ENCODE measurements at places on chromosomes 3 and 15. TPM values are rescaled to one million over a fixed set of nuclear protein-coding genes. Genes with fewer than 3 reads are reported as not detected.

- no peak overlapping the region for H3K4me3 ChIP-seq
- H3K27ac ChIP-seq, result no peak overlapping the region
- DNase-seq, result no peak
- H3K36me3 ChIP-seq, result no peaks in the 10 kb centered on the region
- no peaks in the 10 kb centered on the region for H3K27me3 ChIP-seq
These were observed 61.8 kb downstream of the SCN5A start for GRCh38 chr3:38587548-38588131.

Gene SLC6A20
- 0.88 TPM for polyA plus RNA-seq

DNA sequence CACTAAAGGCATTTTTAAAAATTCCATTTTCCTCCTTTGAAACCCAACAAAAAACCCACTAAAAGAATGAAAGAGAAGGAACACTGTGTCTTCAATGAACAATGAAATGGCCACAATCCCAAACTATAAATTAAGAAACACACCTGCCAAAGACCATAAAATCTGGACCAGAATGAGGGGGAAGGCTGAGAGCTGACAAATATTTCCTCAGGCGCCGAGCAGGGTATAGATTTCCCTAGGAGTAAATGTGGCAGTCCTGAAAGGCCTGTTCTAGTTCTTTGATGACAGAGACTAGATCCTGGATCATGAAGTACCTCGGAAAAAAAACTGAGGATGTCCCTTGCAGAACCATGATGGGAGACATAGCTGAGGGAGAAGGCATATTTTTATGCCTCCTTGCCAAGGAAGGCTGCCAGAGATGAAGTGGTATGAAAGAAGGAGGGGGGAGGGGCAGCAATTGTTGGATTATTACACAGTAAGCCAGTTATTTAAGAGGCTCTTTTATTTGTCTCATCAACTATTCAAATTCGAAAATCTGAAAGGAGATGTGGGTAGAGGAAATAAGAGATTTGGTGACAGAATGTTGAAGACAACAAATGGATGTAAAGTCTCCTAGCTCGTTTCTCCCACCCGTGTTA is 275.3 kb upstream of the GOLGA6L4 start:
- H3K36me3 ChIP-seq, result no peaks in the 10 kb centered on the region
- no peak for DNase-seq
- peaks cover under 1% of the 10 kb centered on the region for H3K4me1 ChIP-seq
- H3K4me3 ChIP-seq, result no peak overlapping the region

DNA sequence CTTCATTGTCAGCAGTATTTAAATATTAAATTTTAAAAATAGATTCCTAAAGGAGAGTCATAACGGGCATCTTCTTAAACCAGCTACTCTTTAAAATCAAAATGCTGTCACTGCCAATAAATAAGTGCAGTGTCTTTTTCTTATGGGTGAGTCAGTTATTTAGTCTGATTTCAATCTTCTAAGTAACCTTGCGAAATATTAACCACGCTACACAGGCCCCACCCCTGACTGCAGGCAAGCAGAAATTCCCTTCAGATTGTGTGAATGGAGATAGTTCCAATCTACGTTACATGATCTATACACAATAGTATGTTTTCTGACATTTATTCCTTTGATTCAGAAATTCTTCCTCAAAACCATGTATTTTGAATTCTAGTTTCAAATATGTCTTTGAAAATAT is 141.5 kb downstream of the GADL1 start:
- peak; percentile 18 for DNase-seq
- H3K4me3 ChIP-seq, result no peak overlapping the region
- H3K4me1 ChIP-seq, result no peaks in the 10 kb centered on the region
- no peak overlapping the region for H3K27ac ChIP-seq
- H3K27me3 ChIP-seq, result no peaks in the 10 kb centered on the region
- H3K36me3 ChIP-seq, result no peaks in the 10 kb centered on the region

GRCh38 chr15:99369196-99369595 is 117.9 kb downstream of the LRRC28 start:
- H3K27ac ChIP-seq, result no peak overlapping the region
- H3K4me3 ChIP-seq, result no peak overlapping the region
- H3K4me1 ChIP-seq, result peaks cover 3% of the 10 kb centered on the region

Gene EFCC1
- polyA plus RNA-seq, result 10.0 TPM

- H3K27ac ChIP-seq, result peak overlapping the region; percentile 25
- H3K36me3 ChIP-seq, result no peaks in the 10 kb centered on the region
- H3K4me1 ChIP-seq, result peaks cover 14% of the 10 kb centered on the region
- no peak for DNase-seq
These were observed 63.3 kb upstream of the TLE3 start for GRCh38 chr15:70160803-70161565.

Gene LNP1
- polyA plus RNA-seq, result 1.1 TPM

- no peaks in the 10 kb centered on the region for H3K27me3 ChIP-seq
- no peak overlapping the region for H3K27ac ChIP-seq
- H3K4me1 ChIP-seq, result no peaks in the 10 kb centered on the region
- no peak overlapping the region for H3K4me3 ChIP-seq
- DNase-seq, result peak; percentile 70
These were observed 219.0 kb downstream of the ITPR1 start for GRCh38 chr3:4712109-4712508.

Gene RNF13
- 117 TPM for polyA plus RNA-seq

GRCh38 chr3:106276755-106277612 is 408.2 kb upstream of the CBLB start:
- H3K36me3 ChIP-seq, result no peaks in the 10 kb centered on the region
- H3K27me3 ChIP-seq, result no peaks in the 10 kb centered on the region
- H3K4me1 ChIP-seq, result no peaks in the 10 kb centered on the region
- H3K4me3 ChIP-seq, result no peak overlapping the region

DNA sequence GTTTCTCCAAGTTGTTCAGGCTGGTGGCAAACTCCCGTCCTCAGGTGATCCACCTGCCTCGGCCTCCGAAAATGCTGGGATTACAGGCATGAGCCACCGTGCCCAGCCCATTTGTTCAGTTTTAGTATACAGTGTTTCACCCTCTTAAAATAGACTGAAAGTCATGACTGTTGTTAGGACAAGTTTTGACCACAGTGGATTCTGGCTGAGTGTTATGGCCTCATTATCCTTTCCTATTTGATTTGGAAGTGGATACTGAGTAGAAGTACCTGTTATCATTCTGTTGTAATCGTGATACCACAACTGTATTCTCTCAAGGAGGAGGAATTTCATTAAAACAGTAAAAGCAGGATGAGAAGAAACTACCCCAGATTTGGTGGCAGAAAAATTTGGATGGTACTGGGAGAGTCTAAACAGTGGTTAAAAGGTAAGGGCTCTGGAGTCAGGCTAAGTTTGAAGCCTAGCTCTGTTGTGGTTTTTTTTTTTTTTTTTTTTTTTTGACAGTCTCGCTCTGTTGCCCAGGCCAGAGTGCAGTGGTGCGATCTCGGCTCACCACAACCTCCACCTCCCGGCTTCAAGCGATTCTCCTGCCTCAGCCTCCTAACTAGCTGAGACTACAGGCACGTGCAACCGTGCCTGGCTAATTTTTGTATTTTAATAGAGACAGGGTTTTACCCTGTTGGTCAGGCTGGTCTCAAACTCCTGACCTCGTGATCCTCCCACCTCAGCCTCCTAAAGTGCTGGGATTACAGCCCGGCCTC is 2.6 kb downstream of the MAP2K1 start:
- DNase-seq, result no peak
- no peak overlapping the region for H3K4me3 ChIP-seq
- H3K4me1 ChIP-seq, result peaks cover 14% of the 10 kb centered on the region
- H3K27me3 ChIP-seq, result no peaks in the 10 kb centered on the region
- no peaks in the 10 kb centered on the region for H3K36me3 ChIP-seq
